SJSA1 (cell line): ENCODE measurements at places on chromosomes 2 and 18.

- DNase-seq, result no peak
Measured at GRCh38 chr2:229392196-229392595, 121.1 kb upstream of the PID1 start.

DNA sequence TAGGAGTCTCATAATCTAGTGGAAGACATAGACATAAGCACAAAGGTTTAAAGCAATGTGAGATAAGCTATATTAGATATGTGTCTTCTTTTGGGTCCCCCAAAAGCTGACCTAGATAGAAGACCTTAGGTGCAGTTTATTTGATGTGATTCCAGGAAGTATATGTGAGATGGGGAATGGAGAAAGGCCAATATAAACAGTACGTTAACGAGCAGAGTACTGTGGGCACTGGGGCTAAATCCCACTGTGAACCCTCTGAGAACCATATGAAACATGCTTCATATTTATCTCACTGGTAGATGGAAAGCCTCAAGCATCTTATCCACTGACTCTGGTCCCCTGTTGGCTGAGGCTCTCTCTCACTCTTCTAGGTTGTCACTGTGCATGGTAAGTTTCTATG, 62.6 kb upstream of the ZC3H15 start:
- no peak for DNase-seq

- DNase-seq, result no peak
Measured at GRCh38 chr2:222146488-222146887, 152.3 kb downstream of the PAX3 start.

DNA sequence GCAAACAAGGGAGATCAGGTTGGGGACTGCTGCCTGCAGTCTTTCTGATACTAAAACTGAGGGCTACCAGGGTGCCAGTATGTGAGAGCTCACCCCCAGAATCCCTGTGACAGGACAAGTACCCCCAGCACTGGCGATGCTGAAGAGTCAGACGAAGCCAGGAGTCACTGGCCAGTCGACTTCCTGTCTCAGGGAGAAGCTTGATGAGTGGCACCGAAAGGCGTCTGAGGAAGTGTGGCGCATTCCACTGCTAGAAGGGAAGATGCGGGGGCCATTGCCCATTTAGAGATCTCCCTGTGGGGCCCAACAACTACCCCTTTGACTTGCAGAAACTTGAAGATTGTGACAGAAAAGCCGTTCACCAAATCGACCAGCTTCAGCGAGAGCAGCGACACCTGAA, 22.0 kb downstream of the MXD1 start:
- no peak for DNase-seq

DNA sequence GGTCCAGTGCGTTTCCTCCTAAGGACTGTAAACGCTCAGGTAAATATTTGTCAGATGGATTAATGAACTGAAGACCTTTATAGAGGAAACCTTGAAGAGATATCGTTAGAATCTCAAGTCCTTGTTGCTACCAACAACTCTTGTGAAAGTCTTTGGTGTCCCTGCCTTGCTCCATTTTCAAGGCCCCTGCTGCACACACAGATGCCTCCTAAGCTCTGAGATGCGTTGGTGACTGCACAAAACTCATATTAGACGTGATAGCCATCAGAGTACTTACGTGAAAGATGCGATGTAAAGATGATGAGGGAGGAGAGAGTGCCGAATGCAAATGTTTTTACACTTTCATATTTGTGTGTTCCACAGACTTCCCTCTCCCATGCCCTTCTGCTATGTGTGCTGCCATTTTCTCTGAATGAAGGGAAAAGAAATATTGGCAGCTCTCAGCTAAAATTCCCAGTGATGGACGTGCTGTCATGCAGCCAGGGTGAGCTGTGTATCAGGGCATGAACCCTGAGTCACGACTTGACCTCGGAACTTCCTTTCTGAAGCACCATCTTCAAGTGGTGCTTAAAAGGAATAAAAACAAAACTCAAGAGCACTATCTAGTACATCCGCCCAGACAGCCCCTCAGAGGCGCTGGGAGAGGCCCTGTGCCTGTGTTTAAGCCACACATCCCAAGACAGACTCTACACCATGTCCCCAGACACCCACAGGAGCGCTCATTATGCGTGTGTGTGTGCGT, 117.4 kb downstream of the FAM210A start:
- no peak for DNase-seq

DNA sequence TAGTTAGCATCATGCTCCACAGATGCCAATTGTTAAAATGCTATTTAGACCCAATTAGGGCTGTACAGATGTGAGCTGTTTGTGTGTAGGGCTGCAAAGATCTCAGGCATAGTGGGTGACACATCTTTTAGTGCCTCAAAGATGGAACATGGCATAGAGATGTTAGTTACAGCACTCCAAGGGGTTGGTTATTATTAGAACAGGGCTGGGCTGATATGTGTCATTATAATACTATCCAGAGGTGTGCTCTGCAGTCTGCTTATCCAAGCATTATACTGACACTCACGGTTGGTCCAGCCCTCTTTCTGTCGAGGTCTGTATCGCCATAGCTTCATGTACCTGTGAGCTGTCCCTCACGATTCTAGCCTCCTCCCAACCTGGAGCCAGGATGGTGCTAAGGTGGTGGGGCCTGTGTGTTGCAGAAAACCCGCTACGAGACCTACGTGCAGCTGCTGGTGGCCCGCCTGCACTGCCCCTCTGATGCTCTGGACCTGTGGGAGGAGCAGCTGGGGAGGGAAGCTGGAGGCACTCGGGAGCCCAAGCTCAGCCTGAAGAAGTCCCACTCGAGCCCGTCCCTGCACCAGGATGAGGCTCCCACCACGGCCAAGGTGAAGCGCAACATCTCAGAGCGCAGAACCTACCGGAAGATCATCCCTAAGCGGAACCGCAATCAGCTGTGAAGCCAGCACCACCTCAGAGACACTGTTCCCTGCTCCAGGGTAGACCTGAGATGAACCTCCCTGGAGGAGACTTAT, 27.1 kb downstream of the PSD4 start:
- DNase-seq, result no peak
